Stimulated activated CD8-positive, alpha-beta memory T cell treated with anti-CD3 and anti-CD28 coated beads, Interleukin-4, amount 100 ng/mL, for 24 hours (primary cell): ENCODE measurements at places on chromosomes 11 and 22.

- DNase-seq = no peak
These were observed 76.9 kb upstream of the SLC6A5 start for GRCh38 chr11:20522536-20522935.

DNA sequence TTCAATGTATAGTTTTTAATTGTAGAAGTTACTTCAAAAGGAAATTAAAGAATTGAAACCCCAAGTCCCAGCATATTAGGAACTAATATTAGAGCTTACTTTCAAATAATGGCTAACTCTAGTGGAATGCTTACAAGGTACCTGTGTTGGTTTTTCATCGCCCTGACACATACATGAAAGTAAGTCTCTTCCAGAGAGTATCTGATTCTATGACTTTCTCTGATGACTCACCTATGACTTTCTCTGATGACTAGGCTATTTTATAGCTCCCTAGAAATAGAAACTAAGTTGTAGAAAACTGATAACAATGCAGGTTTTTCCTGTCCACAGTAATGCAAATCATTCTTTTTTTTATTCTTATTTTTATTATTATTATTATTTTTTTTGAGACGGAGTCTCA, 33.6 kb upstream of the MMP7 start:
- no peak for DNase-seq

GRCh38 chr11:72293910-72294615, 50.1 kb upstream of the PHOX2A start:
- DNase-seq = no peak

GRCh38 chr11:124725719-124726105, 14.0 kb upstream of the NRGN start:
- no peak for DNase-seq

DNA sequence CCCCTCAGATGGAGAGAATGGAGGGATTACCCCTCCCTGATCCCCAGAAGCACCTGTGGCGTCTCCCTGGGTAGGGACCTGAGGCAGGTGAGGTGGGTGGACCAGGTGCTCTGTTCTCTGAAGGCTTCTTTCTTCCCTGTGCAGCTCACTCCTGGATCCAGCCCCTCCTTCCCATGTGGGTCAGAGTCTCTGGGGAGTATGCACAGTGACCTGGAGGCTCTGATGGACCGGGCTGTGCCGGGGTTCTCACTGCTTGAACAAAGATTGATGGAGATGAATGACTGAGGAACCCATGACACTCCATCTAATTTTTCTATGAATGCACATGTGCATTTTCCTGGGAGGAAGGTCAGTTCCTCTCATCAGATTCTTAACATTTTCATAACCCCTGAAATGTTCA, 78.6 kb upstream of the SHANK2 start:
- no peak for DNase-seq

GRCh38 chr11:637593-638521, 788 bp downstream of the DRD4 start:
- no peak for DNase-seq

DNA sequence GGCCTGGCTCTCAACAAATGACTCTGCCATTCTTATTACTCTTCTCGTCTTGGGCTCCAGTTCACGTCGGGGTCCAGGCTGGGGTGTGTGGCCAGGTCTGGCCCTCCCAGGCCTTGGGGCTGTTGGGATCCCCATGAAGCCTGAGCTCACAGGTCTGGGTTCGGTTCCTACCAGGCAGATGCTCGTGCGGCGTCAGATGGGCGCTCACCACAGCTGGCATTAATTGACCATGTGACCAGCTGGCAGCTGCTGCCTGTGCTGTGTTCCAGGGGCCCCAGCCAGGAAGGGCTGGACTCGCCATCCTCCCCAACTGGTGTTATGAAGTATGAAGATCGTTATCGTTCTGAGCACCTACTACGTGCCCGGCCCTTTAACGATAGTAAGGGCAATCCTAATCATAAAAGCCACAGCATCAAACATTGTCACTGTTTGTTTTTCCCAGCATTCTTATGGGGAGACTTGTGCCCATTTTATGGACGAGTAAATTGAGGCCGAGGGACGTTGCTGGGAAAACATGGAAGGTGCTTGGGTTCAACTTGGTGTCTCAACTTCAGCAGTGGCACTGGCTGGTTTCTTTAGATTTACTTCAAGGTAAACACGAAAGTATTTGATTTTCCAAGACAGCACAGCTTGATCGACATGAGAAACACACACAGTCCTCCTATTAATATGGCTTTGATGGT, 26.8 kb upstream of the CACNG2 start:
- DNase-seq = no peak

GRCh38 chr22:20503816-20504215, 3.6 kb upstream of the MED15 start:
- DNase-seq = no peak

DNA sequence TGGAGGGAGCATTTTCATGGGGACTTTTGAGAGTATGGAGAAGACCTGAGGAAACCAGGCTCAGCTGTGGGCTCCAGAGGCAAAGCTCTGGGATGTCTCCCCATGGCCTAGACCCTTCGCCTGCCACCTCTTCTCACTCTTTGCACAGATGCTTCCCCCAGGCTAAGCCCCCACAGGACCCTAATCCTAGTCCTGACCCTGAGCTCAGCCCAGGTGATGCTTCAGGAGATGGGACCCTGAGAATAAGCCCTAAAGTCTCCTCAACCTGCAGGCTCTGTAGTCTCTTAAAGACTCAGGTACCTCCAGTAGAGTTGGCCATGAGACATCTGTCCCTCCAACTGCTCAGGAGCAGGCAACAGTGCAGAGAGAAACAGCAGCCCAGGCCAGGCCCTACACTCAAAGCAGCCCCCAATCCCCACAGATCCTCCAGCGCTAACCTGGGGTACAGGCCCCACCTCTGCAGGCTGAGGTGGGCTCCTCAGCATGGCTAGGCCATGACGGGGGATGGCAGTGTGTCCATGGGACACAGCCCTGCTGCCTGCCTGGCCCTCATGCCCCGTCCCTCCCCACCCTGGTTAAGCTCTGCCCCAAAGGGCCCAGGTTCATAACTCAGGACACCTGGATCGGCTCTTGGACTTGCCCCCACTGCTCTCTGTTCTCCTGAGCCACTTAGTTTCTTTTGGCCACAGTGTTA, 39.4 kb downstream of the GGTLC2 start:
- no peak for DNase-seq

DNA sequence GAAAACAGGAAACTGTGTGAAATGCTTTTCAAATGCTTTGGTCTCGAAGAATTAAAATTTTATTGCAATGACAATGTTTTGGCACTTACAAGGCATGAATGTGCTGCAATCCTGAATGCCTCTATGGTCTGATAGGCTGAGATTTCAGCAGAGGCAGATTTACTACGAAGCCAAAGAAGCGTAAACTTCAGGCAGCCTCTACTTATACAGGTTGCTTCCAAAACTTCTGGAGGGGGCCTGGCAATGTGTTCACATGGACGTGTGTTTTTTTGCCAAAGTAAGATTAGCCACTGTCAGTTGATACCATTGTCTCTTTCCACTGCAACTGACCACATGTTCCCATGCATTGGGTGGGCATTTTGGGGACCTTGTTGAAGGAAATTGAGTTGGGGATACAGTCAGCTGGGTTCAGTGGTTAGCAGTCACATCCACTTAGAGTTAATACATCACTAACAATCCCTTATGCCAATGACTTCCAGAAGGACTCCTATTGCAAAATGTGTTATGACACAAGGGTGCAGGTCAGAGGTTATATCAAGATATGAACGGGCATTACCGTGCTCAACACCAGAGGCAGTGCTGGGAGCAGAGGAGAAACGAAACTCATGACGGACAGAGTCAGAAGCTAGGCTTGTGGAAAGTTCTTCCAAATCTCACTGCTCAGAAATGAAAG, 48.8 kb downstream of the ABTB2 start:
- no peak for DNase-seq

DNA sequence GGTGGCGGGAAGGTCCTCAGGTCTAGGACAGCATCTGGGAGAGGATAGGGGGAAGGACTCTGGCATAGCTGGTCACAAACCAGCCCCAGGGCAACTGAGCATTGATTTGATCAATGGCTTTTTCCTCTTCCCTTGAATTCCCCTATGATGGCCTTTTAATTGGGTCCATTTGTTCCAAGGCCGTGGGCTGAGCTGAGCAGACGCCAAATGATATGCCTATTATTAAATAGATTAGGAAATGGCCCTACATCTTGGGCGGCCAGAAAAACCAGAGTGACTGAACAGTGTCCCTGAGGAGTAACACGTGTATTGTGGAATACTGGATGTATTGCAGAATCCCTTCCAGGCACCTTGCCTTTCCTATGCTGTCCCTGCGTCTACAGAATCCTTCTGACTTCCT, 26.7 kb upstream of the P2RY6 start:
- DNase-seq = no peak

DNA sequence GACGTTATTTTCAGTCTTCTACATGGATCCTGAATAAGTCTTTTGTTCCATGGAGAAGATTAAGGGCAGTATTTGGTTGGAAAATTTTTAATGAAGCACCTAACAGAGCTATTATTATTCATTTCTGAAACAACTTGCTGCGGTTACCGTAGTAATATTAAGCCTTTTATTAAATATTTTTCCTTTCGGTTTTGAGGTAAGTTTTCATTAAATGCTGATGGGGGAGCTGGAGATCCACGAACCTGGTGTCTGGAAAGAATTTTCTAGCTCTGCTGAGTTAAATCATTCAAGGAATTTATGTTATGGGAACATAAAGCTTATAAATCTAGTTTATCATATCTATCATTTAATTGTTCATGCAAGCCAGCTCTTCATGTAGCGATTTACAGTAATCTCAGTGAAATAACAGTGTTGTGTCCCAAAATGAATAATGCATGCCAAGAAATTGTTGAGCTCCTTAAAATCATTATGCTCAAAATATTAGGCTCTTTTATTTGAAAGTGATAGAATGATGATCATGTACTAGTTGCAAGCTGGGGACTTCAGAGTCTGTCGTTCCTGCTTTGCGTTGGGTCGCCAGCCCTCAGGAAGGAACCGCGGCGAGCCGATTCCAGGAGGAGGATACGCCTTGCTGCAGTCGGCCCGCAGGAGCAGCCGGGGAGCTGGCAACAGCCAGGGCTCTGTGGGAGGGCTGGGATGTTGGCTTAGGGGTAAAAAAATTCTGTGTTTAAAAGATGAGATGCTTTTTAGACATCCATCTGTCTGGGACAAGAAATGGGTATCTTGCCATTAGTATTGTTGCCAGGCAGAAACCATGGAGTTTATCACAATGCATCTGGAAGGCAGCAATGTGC, 83.1 kb downstream of the TBC1D22A start:
- no peak for DNase-seq

- DNase-seq = no peak
These were observed 340.0 kb downstream of the LRRC4C start for GRCh38 chr11:41119484-41119883.

GRCh38 chr11:117604336-117604995, 192.6 kb downstream of the DSCAML1 start:
- no peak for DNase-seq

GRCh38 chr22:44368611-44369292, 56.0 kb upstream of the SHISAL1 start:
- DNase-seq = no peak

DNA sequence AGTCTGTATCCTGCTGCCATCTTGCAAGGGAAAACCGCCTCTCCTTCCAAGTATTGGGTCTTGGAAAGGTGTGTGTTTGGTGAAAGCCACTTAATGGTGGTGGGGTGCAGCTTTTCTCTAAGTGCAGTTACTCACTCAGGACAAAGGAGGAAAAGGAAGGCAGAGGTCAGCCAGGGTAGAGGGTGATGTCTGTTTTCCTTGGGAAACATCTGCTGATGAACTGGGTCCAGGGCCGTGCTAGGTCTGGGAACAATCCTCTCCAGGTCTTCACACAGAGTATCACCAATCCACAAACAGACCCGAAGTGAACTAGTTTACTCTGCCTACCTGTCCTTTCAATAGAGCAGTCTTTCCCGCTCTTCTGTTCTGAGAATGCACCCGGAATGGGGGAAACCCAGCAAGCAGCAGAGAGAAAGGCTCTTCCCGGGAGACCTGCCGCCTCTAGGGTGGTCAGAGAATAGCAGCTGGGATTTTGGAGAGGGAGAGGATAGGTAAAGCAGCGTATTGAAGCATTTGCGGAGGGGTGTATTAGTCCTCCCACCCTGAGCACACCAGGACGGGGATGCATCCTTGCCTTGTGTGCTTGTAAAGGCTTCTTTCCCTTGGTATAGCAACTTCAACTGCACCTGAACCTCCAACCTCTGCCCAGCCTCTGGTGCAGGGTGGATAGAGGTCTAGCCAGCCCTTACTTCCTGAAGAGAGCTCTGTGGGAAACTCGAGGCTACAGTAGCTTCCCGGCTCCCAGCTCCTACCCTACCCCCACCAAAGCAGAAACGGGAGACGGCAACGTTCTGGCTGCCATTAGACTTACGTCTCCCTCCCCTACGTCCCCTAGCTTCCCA, 20.7 kb downstream of the LHFPL7 start:
- DNase-seq = no peak

DNA sequence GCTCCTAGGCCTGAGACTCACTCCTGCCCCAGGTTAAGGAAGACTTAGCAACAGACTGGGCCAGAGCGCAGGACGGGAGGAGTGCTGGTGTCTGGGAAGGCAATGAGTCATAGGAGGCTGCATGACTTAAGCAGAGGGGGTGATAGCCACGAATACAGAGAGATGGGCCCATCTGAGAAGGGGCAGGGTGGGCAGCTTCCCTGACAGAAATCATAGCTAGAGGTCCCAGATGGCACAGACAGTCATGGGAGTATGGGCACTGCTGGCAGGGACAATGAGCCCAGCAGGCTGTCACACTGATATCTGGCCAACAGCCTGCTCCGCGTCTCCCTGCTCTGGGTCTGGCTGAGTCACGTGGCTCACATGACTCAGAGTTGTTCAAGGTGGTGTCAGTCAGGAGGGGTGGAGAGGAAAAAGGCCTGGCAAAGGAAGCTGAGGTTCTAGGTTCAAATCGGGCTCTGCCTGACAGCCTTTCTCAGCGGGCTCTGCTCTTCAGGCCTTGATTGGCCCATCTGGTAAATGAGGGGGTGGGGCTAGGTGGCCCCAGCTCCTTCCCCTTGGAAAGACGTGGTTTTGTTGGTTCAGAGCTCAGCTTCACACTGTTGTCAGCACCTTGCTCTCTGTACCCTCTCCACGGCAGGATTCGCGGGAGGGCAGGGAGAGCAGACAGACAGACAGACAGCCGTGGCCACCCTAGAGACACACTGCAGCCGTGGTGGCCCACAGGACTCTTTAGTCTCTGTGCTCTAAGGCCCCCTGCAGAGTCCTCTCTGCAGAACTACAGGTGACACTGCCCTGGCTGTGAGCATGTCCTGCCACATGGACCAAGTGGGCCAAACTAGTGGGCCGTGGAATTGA, 47.8 kb downstream of the DBX1 start:
- peak; percentile 4 for DNase-seq

DNA sequence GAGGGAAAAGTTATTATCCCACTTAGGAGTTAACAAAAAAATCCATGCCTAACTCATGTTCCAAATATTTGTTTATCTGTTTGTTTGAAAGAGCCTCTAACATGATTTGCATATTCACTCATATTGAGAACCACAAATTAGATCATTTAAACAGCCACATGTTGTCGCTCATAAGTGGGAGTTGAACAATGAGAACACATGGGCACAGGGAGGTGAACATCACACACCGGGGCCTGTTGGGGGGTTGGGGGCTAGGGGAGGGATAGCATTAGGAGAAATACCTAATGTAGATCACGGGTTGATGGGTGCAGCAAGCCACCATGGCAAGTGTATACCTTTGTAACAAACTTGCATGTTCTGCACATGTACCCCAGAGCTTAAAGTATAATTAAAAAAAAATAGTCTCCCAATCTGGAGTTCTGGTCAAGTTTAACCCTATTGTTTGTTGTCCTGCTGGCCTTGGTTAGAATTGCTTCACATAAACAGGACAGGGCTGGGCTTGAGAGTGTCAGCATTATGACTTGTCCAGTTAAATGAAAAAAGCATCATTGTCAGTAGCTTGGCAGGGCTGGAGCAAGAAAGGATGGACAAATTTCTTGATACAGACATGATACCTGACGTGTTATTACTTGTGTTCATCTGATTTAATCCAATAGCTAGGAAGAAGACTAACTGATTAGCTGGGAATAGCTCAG, 57.8 kb upstream of the PSMA1 start:
- DNase-seq = no peak
